Activated CD4-positive, alpha-beta T cell treated with anti-CD3 and anti-CD28 coated beads, Interleukin-2, Interleukin-6, amounts not matched to agents 100 ng/mL and 50 ng/mL, durations not matched to agents 16 hours and 8 hours (primary cell): ENCODE measurements at places on chromosomes 4 and X.

DNA sequence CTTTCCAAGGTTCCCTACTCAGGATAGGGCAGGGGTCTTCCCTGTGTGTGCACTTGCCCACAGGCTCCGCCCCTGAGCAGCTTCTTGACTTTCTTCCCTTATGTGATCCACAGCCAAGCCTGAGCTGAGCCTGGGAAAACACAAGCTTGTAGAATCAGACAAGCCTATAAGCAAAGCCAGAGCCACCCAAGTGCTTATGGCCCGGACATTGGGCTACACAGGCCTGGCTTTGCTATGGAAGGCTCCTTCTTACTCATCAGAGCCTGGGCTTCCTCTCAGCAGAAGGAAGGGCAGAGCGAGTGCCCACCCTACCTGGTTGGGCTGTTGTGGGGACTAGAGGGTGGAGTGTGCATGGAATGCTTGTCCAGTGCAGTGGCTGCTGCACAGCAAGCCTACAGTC is 1.3 kb upstream of the TNIP2 start:
- DNase-seq: no peak

- no peak for DNase-seq
These were observed 28.5 kb upstream of the PRRG1 start for GRCh38 chrX:37320541-37321203.

GRCh38 chr4:40553995-40554394 is 75.7 kb downstream of the RBM47 start:
- DNase-seq: peak; percentile 19

DNA sequence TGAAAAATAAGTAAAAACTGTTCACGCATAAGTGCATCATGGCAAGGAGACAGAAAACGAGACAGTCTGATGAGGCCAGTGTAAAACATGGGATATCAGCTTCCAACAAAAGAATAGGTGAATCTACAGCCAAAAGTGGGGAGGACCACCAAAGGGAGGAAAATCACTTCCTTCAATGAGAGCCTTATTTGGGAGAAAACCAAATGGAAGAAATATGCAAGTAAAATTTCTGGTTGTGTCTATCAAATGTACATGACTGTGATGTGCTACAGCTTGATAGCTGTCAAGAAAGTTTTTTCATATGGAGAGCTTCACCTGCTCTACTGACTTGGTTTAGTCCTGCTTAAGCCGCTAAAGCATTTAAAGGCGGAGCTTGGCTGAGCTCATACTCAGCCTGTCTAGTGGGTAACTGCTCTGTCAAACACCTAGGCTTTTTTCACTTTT is 66.2 kb downstream of the MAGEA1 start:
- DNase-seq: no peak

DNA sequence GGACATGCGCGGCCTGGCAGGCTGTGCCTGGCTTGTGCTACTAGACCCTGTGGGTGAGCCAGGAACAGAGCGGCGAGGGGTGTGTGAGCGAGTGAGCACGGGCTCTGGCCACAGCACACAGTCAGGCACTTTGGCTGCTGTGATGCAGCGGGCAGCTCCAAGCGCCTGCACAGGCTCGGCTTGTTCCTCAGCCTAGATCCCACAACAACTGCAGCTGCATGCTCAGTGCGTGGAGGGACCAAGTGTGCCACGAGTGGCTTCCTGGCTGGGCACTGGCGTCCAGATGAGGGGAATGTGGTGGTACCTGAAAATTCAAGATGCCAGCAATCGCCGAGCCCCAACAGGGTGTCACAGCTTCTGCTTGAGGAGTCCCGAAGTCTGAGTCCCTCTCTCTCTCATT is 1056.6 kb downstream of the RAPGEF2 start:
- DNase-seq: no peak

DNA sequence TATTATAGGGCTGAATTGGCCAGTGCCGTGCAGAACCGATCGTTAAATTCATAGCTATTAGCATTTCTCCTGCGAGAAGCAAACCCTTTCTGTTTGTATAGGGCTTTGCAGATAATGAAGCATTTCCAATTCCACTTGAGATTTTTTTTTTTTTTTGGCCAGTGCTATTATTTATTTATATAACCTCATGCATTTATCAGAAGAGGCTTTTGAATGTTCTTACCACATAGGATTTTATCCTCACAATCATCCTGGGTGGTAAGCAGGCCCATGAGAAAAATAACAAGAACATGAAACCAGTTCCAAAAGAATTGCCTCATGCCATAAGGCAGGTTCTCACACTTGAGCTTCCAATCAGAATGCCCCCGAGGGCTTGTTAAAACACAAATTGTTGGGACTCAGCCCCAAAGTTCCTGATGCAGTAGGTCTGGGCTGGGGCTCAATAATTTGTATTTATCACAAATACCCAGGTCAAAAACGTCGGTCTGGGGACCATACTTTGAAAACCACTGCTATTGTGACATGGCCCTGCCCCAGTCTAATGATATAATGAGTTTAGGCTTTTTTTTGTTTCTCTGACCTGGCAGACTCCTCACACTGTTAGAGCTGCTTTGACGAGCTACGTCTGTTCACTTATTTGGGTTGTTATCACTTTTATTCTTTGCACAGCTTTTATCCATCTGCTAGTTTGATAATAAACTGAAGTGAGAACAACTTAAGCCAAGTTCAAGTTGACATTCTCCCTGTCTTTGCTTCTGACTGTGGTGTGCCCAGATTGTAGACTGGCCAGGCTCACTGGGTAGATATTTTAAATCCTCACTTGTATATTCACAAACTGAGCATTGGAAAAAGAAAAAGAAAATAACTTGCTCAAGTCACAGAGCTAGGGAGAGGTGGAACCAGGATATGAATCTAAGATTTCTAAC is 20.1 kb downstream of the SUPT20HL1 start:
- DNase-seq: no peak

DNA sequence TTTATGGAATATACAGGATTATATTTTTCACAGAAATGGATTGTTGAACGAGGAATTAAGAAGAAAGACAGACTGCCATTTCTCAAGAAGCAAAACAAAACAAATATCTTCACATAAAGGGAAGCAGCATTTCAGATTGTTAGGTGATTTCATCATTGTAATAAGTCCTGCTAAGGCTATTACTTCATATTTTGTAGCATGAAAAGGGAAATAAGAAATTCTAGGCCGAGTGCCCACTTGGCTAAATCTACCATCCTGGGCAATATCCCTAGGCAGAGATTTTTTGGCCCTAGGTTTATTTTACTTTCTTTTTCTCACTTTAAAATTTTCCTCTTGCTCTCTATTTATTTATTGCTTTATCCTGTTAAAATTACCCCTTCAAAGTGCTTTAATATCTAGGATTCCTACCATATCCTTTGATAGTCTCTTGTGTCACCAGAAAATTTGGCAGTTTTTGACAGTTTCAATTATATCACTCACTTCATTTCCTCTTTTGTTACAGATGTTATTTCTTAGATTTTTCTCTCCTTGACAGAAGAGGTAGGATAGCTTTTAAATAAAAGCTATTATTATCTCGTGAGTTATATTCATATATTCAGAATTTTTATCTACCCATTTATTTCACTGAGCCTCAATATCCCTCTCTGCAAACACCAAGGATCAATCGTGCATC is 142.3 kb downstream of the PDGFC start:
- DNase-seq: no peak

DNA sequence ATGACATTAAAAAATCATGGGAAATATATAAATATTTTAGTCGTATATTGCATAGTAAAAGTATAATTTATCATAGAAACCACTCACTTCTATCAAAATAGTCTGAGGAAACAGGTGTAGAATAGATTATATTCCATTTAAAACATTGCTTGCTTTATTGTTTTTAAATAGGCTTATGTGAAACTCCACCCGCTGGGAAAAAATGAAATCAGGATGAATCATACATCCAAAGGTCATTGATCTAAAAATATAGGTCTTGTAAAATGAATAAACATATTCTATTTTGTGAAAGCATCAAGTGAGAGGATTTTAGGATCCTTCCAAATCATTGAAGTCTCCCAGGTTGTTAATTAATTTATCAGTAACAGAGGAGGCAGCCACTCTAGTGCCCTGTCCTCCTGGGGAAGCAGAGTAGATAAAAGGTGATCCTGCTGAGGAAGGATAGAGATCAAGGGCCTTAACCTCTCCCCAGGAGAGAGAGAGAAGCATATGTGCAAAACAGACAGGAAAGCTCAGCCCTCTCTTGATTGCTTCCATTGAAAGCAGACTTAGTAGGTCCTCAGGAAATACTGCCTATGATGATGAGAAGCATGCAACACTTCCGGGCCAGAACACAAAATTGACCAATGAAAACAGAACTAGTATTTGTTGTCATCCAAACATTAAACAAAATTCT is 96.8 kb upstream of the MAP9 start:
- DNase-seq: no peak

DNA sequence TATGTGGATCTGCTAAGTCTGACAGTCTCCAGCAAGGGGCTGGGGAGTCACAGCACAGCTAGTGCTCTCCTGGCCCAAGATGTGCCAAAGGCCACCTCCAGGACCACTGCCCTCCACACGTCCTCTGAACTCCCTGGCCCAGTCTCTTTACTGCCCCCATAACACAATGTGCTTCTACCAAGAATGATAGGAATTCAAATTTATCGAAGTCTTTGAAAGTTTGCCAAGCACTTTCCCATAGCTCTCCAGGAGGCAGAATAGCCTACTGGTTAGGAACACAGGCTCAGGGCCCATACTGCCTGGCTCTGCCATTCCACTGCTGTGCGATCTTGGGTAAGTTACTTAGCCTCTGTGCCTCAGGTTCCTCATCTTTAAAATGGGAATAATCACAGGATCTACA is 86.7 kb downstream of the NHSL2 start:
- DNase-seq: no peak

DNA sequence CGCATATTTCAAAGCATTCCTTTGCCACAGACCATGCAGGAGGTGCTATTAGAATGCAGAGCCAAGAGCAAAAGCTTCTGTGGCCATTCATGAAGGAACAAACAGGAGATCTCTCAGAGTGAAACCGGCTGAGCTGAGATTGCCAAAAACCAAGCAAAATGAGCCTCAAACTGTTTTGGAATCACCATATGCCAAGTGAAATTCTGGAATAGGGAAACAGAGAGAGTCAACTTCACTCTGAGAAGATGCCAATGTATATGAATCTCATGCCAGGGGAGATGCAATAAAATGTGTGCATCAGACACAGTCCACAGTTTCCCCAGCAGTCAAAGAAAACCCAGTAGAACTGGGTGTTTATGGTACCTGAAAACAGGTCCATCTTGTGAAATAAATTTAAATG is 42.3 kb downstream of the SRPX start:
- DNase-seq: no peak

DNA sequence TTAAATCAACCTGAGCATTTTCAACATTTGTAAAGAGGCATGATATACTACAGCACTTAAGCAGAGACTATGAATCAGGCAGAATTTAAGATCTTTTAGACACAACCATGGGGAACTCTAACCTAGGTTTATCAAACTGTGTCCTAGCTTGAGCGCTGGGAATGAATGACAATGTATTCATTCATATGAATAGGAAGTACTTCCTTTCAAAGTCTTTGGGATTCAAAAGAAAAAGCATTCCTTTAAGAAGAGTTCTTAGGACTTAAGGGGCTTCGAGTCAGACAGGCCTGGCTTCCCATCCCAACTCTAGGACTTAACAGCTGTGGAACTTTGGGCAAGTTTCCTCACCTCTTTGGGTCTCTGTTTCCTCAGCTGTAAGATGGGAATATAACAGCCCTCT is 104.6 kb downstream of the ANAPC4 start:
- no peak for DNase-seq

- no peak for DNase-seq
These were observed 612 bp downstream of the CPLX1 start for GRCh38 chr4:825063-825970.

DNA sequence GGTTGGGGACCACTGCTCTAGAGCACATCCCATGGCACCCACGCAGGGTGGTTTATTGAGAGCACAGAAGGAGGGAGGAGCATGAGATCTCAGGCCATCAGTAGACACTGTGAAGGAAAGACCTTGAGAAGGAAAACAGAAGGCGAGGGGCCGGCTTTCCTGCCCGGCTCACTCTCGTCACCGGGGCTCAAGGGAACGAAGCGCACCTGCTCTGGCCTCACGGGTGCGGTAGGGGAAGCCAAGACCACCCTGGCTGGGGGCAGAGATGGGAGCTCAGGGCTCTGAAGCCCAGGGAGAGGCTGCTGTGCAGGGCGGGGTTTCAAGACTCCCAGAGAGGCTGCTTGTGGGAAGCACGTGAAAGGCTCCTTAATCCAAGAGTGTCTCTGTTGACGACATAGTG is 105.9 kb downstream of the TNIP2 start:
- no peak for DNase-seq

- no peak for DNase-seq
These were observed 28.7 kb downstream of the CC2D2A start for GRCh38 chr4:15498356-15498755.

DNA sequence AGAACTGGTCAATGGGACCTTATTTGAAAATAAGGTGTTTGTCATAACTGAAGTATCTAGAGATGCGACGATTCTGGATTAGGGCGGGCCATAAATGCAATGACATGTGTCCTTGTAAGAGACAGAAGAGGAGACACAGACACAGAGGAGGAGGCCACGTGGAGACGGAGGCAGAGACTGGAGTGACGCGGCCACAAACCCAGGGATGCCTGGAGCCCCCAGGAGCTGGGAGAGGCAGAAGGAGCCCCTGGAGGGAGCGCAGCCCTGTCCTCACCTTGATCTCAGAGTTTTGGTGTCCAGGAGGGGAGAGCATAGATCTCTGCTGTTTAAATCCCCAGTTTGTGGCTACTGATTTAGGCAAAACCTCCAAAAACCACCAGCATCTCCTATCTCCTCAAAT is 5.0 kb downstream of the GTPBP6 start:
- DNase-seq: no peak

DNA sequence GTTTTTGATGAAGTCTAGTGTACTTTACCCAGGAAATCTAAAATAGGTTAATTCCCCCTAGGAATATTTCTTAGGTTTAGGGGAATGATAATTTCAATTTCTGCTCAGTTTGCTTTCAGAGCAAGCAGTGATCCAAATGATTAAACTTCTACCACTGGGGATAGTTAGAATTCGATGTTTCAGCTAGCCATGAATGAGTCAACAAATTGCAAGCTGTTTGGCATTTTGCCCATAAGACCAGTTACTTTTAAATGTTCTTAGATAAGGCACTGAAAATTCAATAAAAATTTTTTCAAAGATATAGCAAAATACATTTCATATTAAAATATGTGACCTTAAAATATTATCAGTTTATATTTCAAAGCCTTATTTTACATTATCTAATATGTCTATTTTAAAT is 993.6 kb downstream of the ARAP2 start:
- DNase-seq: no peak

- no peak for DNase-seq
These were observed 341.8 kb upstream of the GALNT7 start for GRCh38 chr4:172826861-172827260.

DNA sequence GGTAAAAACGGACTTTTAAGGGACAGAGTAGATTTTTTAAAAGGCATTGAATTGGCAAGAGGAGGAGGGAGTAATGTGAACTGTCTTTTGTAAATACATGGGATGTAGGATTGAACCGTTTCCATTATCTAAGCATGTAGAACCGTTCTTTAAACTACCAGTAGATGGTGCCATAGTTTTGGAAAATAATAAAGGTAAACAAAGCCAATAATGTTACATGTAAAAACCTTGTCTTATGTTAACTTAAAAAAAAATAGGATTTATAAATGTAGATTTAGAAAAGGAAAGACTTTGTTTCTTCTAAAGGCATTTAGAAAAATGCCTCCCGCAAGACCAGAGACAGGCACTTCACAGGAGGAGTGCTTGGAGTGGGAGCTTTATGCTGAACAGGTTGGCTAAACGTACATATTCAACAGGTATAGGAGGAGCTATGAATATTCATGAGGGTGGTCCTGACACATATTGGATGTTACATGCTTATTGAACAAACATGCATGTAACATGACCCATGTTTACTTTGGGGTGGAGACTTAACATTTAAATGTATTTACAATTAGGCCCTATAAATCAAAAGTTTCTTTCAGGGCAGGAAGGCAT is 45.5 kb upstream of the FAM241A start:
- DNase-seq: peak; percentile 50
